NCI-H345 (cell line): ENCODE measurements at places on chromosomes 4 and X.

DNA sequence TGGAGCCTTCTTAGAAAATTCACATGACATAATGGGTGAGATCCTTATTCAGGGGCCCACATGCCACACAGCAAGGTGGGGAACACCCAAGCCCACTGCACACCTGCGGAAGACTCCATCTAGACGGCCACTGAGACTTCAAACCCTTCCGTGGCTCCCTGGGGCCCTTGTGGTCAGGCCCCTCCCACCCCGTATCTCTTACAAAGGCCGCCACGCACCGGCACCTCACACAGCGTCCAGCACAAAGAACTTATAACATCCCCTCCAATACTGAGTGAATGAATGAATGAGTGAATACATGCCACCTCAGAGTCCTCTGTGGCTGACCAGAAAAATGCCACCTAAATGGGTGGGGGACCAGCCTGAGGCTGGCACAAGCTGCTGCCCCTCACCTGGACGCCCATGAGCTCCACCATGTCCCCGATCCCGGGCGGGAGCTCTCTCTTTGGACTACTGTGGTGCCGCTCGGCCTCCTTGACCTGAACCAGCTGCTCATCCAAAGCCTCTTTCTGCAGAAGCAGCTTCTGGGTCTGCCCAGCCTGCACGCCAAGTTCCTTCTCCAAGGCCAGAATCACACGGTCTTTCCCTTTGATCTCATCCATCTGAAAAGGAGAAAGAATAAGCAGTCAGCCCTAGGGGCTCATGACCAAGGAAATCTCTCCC is 66.9 kb upstream of the C4orf50 start:
- DNase-seq = no peak

- DNase-seq = no peak
Observed at GRCh38 chr4:153471698-153472093, 5.5 kb downstream of the TMEM131L start.

DNA sequence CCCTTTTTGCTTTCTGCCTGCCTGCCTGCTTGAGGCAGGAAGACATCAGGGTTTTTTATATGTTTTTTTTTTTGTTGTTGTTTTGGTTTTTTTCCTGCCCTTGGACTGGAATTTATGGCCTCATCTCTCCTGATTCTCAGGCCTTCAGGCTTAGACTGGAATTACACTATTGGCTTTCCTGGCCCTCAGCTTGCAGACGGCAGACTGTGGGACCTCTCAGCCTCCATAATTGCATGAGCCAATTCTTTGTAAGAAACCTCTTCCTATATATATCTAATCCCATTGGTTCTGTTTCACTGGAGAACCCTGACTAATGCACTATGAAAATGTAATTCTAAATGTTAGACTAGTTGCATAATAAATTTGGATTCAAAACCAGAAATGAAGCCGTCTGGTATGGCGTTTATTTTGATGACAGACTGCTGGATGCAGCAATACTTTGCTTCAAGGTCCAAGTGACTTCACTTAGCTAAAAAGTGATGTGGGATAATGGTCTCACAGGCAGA is 59.0 kb downstream of the SEL1L3 start:
- DNase-seq = no peak

GRCh38 chr4:80419946-80420345 is 84.4 kb downstream of the CFAP299 start:
- DNase-seq = no peak

- no peak for DNase-seq
Observed at GRCh38 chr4:574346-575161, 1.5 kb downstream of the TMEM271 start.

GRCh38 chr4:120775431-120775830 is 147.1 kb downstream of the PRDM5 start:
- DNase-seq = no peak

GRCh38 chr4:187679450-187679849 is 316.1 kb upstream of the ZFP42 start:
- no peak for DNase-seq

- no peak for DNase-seq
Observed at GRCh38 chr4:127975121-127975770, 10.0 kb downstream of the ABHD18 start.

DNA sequence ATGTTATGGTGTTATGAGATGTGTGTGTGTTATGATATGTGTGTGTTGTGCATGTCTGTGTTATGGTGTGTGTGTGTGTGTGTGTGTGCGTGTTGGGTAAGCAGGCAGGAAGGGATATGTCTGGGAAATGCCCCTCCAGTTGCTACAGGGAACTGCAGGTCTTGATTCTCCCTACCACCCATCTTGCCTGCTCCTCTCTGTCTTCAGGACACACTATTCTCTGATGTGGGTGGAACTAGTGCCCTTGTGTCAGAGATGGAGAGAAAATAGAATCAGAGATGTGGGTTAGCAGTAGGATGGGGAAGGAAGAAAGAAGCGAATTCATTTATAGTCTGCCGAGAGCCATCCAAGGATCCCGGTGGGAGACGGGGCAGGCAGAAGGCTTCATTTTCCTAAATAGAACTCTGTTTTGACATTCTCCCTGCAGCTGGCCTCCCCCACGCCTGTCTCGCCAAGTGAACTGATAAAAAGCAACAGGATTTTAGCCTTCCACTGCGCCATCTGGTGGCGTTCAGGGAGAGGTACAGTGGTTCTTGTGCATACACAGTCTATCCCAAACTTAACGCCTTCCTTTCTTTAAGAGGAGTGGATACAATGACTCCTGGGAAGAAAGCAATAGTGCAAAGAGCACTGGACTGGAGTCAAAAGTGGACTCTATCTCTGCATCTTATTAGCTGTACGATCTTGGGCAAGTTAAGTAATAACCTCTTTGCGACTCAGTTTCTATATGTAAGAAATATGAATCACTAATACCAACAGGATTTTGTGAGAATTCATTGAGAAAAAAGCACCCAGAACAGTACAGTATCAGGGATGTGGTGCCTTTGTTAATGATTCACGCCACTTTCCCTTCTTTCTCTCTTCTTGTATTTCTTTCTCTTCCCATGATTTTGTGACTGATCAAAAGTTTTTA is 14.1 kb upstream of the MGST2 start:
- DNase-seq = peak; percentile 58
